ENCODE measurements at places on chromosomes 1 and 21. TPM values are rescaled to one million over a fixed set of nuclear protein-coding genes. Genes with fewer than 3 reads are reported as not detected.
A peak's percentile ranks its signal among the peaks of the same experiment; 100 is the strongest.

The C1orf94 gene
- not detected for total RNA-seq

The PRSS38 gene
- not detected for total RNA-seq

- no peak for DNase-seq
Measured at GRCh38 chr21:25759573-25759972, 24.8 kb downstream of the GABPA start.

The OVAAL gene
- total RNA-seq: not detected

The HEYL gene
- total RNA-seq: not detected

The PHF13 gene
- total RNA-seq: 15.5 TPM

DNA sequence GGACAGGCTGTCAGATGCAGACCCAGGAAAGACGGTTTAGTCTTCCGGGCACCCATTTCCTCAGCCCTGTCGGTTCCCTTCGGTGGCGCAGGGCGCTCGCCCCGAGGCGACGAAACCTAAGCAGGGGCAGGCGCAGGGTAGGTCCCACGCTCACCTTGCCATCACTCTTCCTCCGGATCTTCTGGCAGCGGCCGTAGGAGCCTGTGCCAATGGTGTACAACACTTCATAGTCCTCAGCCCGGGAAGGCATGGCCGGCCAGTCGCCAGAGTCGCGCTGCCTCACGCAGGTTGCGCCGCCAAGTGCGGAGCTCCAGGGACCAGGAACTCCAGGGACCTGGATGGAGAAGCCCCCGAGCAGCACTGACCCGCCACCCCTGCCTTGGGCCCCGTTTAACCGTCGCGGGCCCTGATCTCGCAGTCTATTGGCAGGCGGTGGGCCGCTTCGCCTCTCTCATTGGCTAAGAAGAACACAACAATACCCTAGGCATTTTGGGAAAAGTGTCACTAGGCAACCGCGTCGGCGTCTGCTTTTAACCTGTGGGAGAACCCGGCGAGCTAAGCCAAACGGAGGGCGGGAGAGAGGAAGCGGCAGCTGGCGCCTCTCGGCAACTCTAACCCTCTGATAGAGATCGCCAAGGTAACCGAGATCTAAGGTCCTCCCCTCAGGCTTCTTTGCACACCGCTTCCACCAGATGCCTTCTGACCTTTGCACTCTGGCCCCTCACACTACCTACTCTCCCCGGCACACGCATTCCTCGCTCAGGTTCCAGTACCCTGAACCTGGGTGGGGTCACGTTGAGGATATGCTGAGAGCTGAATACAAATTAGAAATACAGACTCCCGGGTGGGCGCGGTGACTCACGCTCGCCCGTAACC lies at the start of gene NEK2:
Gene NEK2, minus strand, starts transcription at position 392 of the 876 bp plus-strand sequence. Its CDS starts 142 bp downstream, at position 250.
- DNase-seq: peak; percentile 80
